ENCODE measurements at places on chromosomes 5 and 9. TPM values are rescaled to one million over a fixed set of nuclear protein-coding genes. Genes with fewer than 3 reads are reported as not detected.

The XRCC4 gene
- 83.2 TPM for total RNA-seq

The CREBRF gene
- 16.9 TPM for total RNA-seq

The ZNF879 gene
- 4.6 TPM for total RNA-seq

The DBH gene
- not detected for total RNA-seq

The ZNF300 gene
- total RNA-seq: 4.9 TPM

Measured in aortic smooth muscle cell (primary cell).